LNCaP clone FGC (cell line): ENCODE measurements at places on chromosomes 5 and 9.

DNA sequence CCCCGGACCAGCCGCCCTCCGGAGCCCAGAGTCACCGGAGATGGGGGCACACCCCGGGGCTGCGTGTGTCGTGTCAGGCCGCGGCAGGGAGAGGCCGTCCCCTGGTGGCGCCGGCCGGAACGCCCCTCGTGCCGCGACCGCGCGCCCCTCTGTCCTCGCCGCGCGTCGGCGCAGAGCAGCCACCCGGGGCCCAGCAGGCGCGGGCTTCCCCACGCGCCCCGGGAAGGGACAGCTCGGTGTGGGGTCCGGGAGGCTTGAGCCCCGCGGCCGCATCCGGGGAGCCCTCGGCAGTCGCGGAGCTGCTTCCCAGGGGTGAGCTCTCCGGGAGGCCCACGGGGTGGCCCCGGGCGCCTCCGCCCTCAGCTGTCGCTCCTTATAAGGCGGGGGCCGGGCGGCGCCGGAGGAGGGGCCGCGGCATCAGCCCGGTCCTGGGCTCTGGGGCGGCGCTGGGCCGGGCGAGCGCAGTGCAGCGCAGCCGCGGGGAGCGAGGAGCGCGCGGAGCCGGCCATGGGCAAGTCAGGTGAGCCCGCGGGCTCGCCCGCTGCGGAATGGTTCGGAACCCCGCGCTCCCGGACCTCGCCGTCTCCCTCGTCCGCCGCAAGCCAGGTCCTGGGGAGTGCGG lies at the start of gene GLIPR2:
GLIPR2 (plus strand) TSS at position 462 of the 622 bp plus-strand sequence; CDS start at position 508, 46 bp downstream.
- DNase-seq = peak; percentile 8

DNA sequence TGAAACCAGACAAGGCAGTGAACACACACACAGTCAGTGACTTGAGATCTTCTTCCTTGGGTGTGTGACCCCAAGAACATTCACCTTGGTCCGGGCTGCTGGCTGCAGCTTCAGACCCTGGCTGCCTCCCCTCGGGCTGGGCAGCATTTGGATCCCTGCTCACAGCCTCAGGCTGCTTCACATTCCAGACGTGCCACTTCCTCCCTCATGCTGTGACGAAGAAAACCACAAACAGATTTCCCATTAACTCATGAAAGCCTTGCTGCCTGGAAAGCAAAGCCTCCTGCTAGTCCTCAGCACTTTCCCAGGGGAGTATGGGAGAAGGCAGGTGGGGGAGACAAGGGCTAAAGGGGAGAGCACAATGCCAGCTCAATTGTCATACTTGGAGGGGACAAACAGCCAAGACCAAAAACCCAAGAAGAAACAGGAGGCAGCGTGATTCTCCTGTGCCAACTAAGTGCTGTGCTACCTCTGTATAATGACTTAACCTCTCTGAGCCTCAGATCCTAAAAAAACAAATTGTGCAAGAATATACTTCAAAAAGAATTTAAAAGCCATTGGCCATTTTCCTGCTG lies 594.6 kb upstream of the BRINP1 start:
- DNase-seq = no peak

- DNase-seq = no peak
Measured at GRCh38 chr9:22395687-22396141, 50.9 kb upstream of the DMRTA1 start.

- DNase-seq = no peak
Measured at GRCh38 chr5:61339764-61340163, 7.7 kb downstream of the ZSWIM6 start.

DNA sequence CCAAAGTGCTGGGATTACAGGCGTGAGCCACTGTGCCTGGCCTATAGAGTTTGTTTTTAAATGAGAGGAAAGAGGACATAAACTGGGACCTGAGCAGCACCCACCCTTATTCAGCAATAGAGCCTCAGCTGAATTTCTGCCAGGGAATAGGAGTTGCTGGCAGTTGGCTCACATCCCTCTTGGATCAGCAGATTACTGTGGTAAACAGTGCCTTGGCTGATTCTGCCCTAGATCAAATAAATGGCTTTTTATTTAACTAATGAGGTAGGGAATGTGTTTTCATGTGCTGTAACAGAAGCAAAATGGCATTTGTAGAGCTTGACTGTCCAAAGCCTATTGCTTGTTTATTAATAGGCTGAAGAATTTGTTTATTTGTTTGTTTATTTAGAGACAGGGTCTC lies 2.1 kb downstream of the ARHGEF37 start:
- DNase-seq = peak; percentile 93

- DNase-seq = no peak
Measured at GRCh38 chr9:14383773-14384172, 69.8 kb upstream of the NFIB start.

GRCh38 chr9:106887066-106887465 lies 24.1 kb downstream of the ZNF462 start:
- DNase-seq = no peak

DNA sequence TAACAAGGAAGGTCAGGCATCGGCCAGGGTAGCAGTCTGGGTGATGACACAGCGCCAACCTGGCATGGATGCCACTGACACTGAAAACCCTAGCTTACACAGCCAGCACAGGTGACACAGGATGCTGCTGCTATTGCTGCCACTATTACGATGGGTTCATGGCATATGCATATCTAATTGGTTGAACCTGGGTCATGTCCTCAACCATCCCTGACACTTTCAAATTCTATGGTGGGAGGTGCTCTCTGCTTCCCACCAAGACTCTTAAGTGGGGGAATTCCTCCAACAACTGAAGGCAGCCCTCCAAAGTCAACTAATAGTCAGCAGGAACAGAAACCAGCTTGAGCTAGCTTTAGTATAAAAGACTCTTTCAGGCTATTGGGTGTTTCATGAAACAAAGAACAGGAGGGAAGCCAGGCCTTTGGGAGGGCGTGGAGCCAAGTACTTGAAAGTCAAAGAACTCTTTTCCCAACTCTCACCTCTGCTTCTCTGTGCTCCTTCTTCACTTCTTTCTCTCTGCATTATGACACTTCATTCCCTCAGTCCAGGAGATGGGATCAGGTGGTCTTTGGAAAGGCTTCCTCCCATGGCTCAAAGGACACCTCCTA lies 21.3 kb downstream of the PTTG1 start:
- no peak for DNase-seq

DNA sequence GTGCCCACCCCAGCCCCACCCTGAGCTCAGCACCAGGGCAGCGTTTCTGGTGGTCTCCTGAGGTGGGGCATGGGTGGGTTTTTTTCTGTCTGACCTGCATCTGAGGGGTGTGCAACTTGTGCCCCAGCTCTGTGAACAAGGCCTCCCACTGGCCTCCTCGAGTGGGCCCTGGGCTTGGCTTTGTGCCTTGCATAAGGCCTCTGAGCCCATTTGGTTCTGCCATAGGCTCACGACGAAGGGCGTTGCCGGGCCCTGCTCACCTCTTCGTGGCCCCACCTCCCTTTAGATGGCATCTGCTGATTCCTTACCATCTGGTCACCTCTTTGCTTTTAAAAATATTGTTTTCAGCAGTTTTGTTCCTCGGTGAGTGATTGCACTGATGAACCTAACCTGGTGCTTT lies 127.1 kb upstream of the COL5A1 start:
- no peak for DNase-seq

DNA sequence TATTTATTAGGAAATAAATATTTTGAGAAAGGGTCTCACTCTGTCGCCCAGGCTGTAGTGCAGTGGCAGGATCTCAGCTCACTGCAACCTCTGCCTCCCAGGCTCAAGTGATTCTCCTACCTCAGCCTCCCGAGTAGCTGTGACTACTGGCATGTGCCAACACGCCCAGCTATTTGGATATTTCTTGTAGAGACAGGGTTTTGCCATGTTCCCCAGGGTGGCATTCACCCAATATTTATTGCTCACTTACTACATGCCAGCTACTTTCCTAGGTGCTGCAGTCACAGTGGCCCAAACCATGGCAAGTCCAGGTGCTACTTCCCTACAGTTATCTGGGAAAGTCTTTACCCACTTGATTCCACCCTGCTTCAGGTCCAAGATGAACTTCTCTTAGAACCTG lies 8.3 kb upstream of the MED7 start:
- no peak for DNase-seq

- no peak for DNase-seq
Measured at GRCh38 chr9:38284588-38285051, 107.9 kb upstream of the ALDH1B1 start.

- peak; percentile 57 for DNase-seq
Measured at GRCh38 chr5:127757576-127757975, 54.4 kb downstream of the CCDC192 start.

- DNase-seq = no peak
Measured at GRCh38 chr9:2132484-2133082, 117.4 kb downstream of the SMARCA2 start.

GRCh38 chr9:95313010-95313498 lies 4.5 kb downstream of the FANCC start:
- DNase-seq = peak; percentile 72

DNA sequence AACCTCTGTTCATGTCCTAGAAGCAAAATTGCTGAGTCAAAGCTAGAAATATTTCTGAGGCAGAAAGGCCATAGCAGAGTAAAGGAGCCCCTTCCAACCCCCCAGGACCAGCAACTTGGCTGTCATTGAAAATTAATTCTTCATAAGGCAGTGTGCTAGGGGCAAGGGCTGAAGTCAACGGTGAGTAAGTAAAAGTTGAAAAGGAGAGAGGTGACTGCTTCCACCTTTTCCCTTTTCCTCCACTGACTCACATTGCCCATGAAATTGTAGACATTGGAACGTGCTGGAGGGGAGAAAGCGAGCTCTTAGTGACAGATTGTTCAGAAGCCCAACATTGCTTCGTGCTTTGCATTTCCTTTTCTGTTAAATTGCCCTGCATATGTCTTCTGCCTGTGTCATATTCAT lies 19.1 kb downstream of the GLRA1 start:
- DNase-seq = no peak
